ENCODE measurements at places on chromosomes 2 and 18.
A peak's percentile ranks its signal among the peaks of the same experiment; 100 is the strongest.

DNA sequence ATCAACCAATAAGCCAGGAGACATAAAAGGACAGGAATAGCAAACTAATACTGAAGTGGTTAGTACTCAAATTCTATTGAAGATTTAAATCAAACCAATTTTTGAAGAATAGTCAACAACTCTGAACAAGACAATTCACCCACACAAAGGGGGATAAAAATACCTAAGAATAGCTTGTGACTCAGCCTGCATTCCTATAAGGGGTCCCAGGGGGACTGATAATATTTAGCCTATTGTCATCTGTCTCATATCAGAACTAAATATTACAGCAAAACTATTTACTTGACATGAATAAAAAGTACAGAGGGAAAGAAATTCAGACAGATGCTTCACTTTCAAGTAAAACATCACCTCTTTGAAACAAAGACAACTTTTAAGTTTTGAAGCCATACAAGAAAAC, 7.7 kb downstream of the ITSN2 start:
- DNase-seq: no peak

DNA sequence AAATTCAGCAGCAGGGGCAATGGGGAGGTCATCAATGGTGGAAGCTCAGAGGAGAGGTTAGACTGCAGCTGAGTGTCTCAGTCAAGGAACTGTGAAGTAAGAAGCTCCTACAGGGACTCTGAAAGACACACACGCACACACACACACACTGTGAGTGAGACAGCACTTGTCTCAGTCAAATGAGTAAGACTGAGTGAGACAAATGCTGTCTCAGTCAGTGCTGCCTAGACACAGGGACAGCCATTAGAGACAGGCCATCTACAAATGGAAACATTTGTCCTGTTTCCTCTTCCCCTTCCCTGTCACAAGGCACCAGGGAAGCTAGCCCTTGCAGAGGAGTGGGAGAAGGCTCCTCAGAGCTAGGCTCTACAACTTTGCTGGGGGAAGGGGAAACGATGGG, 577.4 kb upstream of the GCFC2 start:
- no peak for DNase-seq

- no peak for DNase-seq
These were observed 96.7 kb downstream of the LRP2 start for GRCh38 chr2:169265591-169265990.

DNA sequence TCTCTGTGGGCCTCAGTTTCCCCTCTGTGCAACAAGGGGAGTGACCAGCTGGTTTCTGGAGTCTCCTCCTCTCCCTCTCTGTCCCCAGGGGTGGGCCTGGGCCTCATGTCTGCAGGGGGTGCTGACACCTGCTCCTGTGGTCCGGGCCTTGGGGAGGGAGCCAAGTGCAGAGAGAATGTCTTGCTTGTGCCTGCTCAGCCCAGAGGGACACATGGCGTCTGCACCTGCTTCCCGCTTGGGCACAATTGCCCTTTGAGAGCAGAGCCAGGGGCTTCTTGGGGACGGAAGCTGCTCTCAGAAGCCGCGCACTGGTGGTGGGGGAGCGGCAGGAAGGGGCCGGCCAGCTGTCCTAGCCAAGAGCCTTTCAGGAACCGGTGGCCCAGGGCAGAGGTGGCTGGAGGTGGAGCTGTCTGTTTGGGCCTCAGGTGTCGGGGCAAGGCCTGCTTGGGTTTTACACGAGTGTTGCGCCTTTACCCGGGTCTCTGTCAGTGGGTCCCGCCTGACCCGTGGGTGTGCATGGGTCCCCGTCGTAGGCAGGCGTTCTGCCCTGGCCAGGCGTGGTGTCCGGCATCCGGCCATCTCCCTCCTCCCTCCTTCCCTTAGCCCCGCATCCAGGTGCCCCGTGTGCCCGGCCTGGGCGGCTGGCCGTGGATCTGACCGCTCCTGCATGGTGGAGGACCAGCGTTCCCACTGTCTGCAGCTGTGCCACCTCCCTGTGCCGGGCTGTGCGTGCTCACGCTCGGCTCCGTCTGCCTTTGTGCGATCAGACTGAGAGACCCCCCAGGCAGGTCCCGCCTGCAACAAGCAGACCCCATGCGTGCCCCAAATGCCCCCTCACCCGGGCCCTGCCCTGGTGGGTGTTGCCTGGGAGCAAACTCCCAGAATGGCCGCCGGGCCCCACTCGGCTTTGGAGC, 4.0 kb downstream of the NEU4 start:
- DNase-seq: no peak

GRCh38 chr2:127047054-127047453, 59.9 kb downstream of the BIN1 start:
- no peak for DNase-seq

DNA sequence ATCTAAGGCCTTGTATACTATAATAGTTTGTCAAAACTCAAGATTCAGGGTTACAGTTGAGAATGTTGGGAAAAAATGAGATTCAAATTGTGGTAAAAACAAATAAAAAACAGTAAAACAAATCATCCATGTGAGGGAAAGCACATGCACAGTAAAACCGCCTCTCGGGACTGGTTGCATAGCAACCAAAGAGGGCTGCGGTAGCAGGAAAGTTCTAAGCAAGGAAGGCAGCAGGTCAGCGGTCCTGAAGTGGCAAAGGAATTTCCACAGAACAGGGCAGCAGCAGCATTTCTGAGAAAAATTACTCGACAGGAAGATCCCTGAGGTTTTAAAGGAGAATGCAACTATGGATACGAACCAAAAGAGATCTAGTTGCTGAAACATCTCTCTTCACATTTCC, 93.7 kb downstream of the DYNAP start:
- DNase-seq: peak; percentile 36

- DNase-seq: no peak
These were observed 16.5 kb upstream of the TEX51 start for GRCh38 chr2:126882181-126882580.

DNA sequence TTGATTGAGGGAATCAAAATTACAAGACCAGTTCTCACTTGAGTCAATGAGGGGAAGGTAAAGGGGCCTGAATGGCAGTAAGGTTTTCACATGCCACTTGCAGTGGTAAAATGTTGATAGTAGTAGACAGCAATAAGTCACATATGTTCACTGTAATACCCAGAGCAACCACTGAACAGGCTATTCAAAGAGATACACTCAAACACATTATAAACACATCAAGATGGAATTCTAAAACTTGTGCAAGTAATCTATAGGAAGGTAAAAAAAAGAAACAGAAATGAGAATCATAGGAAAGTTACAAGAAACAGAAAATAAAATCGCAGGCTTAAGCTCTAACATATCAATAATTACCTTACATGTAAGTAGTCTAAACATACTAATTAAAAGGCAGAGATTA, 86.6 kb upstream of the AFF3 start:
- DNase-seq: no peak

GRCh38 chr2:8141079-8141707, 540.7 kb upstream of the ID2 start:
- no peak for DNase-seq

GRCh38 chr2:27807476-27807875, 36.0 kb downstream of the MRPL33 start:
- DNase-seq: no peak

- no peak for DNase-seq
These were observed 110.1 kb upstream of the SULT1C3 start for GRCh38 chr2:108129636-108130035.

- no peak for DNase-seq
These were observed 64.1 kb downstream of the BCL2L11 start for GRCh38 chr2:111184725-111185310.

GRCh38 chr2:67581751-67582150, 184.6 kb downstream of the ETAA1 start:
- no peak for DNase-seq

DNA sequence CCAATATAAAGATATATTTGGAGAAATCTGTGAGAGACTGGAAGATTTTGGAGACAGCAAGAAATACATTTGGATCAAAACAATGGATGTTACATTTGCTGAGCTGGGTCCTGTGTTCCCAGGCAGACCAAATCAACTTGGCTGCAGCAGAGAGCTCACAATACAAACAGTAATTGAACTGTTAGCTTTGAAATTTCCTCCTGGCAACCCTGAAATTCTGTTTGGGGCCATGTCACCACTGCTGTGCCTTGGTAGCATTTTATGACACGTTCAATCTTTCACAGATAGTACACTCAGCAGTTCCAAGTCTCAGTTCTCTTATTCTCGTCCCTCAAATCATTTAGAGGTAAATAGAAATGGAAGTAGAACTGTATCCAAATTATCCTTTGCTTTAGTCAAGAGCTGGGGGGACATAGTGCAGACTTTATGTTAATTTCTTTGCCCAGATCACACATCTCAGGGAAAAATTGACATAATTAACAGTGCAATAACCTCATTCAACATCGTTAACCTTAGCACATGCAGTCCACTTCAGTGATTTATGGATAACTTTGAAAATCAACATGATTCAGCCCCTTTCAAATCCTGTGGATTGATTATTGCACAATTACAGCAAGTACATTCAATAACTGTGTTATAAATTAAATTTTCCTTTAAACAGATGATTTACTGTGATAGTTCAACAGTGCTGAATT, 277.4 kb upstream of the MC4R start:
- no peak for DNase-seq

DNA sequence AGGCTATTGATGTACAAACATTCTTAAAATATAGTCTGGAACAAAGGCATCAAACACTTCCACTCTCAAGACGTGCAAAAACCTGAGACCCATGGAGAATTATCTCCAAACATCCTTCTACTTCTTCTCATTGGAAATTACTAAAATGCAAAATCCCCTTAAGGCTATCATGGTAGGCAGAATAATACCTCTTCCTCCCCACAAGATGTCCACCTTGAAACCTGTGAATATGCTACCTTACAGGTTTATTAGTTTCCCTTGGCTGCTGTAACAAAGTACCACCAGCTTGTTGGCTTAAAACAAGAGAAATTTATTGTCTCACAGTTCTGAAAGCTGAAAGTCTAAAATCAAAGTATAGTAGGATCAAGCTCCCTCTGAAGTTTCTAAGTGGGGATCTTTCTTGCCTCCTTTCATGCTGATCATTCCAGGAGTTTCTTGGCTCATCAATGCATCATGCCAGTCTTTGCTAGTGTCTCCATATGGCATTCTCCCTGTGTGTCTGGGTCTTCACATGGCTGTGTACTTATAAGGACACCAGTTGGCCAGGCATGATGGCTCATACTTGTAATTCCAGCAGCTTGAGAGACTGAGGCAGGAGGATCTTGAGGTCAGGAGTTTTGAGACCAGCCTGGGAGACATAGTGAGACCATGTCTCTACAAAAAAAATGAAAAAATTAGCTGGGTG, 163.7 kb upstream of the NCK2 start:
- DNase-seq: no peak

DNA sequence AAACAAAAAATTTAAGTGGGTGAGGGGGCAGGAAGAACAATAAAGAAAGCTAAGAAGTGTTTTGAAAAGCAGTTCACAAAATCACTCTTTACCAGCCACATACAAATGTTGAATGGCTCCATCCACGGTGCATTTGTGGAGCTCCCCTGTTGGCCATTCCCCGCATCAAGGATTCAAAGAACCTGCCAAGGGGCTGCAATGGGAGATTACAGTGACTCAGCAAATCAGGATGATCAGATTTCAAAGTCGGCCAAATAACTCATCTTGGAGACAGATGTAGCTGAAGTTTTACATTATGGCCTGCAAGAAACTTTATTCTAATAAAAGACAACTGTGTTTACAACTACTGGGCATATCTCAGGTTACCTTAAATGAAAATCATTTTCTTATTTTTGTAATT, 26.9 kb downstream of the COL4A3 start:
- no peak for DNase-seq

GRCh38 chr2:100799686-100800085, 20.3 kb upstream of the NPAS2 start:
- DNase-seq: no peak

GRCh38 chr18:78971511-78972245, 7.9 kb upstream of the SALL3 start:
- no peak for DNase-seq

DNA sequence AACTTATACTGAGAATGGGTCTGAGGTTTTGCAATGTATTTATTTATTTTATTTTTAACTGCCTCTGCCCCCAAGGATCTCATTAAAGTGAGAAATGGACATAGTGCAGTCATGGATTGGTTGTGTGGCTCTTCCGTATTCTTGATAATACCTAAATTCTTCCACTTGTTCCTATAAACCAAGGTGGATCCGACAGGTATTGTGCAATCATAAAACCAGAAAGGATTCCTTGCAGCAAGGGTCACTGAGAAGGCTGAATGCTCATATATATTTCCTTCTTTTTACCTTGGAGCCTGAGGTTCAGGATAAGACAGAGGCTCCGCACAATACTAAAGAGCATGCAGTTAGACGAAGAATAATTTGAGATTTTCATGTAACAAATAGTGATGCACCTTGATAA, 826.0 kb upstream of the SOX11 start:
- no peak for DNase-seq

GRCh38 chr2:143026411-143027054, 102.7 kb upstream of the ARHGAP15 start:
- DNase-seq: no peak

DNA sequence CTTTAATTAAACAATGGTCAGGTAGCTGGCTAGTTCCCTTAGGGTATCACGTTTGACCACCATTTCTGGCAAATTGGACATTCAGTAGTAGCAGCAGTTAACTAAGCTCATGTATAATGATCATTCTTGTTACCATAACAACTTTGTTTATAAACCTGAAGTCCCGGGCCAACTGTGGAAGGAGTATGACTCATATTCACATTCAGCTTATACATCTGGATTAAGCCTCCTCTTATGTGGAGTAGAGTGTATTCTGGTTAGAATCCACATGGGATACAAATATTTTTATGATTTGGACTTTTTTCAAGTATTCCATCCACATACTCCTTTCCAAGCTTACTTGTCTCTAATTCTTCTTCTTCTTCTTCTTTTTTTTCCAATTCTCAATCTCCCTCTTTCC, 70.3 kb upstream of the ZSWIM2 start:
- no peak for DNase-seq

DNA sequence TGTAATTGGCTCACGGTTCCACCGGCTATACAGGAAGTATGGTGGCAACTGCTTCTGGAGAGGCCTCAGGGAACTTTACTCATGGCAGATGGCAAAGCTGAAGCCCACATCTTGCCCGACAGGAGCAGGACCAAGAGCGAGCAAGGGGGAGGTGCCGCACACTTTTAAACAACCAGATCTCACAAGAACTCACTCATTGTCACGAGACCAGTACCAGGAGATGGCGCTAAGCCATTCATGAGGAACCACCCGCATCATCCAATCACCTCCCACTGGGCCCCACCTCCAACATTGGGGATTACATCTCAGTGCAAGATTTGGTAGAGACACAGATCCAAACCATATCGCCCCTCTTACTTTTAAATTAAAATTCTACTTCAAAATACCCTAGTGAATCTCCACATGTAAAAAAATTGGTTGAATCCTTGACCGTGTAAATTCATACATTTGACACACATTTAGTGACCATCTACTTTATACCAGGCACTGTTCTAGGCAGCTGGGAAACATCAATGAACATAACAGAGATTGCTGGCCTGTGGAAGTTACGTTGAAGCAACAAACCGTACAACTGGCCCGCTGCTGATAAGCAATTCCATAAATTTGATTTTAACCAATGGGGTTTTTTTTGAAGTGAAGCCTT, 87.6 kb downstream of the ALPK2 start:
- DNase-seq: no peak

- no peak for DNase-seq
These were observed 166.5 kb downstream of the RPIA start for GRCh38 chr2:88857951-88858411.

GRCh38 chr2:45236268-45236667, 227.0 kb upstream of the SIX2 start:
- DNase-seq: no peak

Measured in renal pelvis (tissue), 12 donors.